HuH-7.5 (cell line): ENCODE measurements at places on chromosomes 2 and 18.

DNA sequence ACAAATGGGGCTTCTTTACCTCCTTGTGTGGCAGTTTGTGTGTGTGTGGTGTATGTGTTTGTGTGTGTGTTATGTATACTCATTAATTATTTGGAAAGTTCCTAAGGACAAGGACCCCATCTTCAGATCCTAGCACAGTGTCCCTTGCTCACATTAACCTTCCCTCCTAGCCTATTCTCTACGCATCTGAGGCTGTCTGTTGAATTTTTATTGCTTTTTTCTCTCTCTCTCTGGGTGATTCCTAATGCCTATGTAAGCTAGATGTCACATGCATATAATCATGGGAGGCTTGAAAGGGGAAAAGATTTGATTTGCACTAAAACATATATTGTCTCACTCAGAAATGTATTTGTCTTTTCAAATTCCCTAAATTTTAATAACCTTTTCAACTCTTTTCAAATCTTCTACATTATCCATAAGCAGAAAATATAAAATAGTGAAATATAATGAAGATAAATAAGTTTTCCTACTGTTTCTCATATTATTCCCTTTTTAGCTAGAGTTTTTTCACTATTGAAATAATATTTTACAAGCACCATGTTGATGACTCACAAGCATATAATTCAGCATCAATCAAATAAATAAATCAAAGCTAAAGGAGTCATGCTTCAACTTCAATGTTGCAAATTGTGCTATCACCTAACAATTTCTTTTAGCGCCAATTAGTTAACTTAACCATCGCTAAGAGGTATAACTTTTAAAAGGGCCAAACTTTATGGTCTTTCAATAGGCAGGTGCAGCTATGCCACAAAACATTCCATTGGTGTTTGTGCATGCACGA, 199.0 kb upstream of the ERBB4 start:
- DNase-seq = no peak

- DNase-seq = no peak
These were observed 3.1 kb upstream of the LPIN1 start for GRCh38 chr2:11743366-11743765.

DNA sequence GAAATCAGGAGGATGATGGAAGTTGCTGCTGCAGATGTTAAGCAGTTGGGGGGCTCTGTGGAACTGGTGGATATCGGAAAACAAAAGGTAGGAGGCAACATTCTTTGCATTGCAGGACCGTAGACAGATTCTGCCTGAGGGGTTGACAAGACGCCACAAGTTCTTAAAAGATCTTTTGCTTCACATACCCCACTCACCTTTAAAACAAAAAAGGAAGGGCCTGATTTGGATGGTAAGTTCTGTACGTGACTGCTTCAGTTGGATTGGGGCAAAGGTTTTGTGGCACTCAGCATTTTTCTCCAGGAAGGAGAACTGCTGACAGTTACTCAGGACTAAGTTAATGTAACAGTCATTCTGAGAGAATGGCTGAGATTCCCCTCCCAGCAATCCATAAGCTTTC, 5.2 kb downstream of the CNDP2 start:
- no peak for DNase-seq

GRCh38 chr2:219032051-219032745, 9.1 kb downstream of the CFAP65 start:
- no peak for DNase-seq

DNA sequence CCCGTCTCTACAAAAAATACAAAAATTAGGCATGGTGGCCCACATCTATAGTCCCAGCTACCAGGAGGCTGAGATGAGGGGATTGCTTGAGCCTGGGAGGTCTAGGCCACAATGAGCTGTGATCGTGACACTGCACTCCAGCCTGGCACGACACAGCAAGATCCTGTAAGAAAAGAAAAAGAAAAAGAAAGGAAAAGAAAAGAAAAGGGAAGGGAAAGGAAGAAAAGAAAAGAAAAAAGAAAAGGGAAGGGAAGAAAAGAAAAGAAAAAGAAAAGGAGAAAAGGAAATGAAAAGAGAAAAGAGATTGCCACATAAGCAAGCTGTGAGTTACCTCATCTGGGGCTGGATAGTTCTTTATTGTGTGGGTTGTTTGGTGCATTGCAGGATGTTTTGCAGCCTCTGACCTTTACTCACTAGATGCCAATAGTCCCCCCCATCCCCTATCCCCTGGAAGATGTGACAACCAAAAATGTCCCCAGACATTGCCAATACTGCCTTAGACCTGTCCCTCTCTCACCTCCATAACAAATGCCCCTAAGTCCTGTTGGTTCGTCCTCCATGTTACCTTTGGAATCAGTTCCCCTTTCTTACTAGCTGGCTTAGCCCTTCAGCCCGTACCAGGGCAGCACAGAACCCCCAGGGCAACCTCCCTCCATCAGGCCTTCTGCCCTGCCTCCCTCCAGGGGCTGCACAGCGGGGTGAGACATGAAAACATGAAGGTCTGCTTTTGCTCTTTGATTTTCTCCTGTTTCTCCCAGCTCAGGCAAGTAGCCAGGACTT, 8.9 kb downstream of the ASPRV1 start:
- no peak for DNase-seq

GRCh38 chr18:80037300-80037699, 3.1 kb downstream of the RBFA start:
- DNase-seq = no peak
